ENCODE measurements at places on chromosomes 3 and 15.

- no peak for DNase-seq
Measured at GRCh38 chr3:130569461-130570365, 52.7 kb downstream of the COL6A6 start.

DNA sequence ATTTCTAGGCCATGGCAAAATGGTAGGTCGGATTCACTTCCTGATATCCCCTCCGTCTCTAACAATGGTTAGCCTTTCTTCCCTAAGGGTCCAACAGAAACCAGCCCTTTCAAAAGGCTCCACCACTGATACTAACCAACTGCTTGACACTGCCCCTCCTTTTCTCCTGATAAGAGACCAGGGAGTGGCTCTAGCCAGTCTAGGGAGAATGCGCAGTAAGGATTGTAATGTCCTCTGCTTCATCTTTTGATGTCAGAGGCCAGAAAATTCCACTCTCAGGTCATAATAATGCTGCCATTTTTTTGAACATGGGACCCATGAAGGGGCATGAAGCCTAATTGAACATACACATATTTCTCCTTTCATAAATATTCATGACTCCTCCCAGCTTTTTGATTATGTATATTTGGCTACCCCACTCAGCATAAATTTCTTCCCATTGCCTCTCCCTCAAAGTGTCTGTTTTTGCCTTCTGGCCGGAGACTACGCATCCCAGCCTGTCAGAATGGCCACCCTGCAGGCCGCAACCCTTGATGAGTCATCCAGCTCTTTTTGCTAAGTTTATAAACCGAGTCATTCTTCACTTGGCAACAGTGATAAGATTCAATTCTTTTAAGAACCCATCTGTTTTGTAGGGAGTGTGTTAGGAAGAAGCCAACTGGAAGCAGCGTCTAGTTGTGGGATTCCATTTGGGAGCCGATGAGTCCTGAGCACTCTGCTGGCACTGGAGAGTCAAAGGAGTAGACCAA is 189.0 kb upstream of the MCTP2 start:
- no peak for DNase-seq

GRCh38 chr3:72359743-72360142 is 488.5 kb downstream of the SHQ1 start:
- DNase-seq, result no peak

GRCh38 chr3:15360788-15361493 is 28.6 kb upstream of the SH3BP5 start:
- DNase-seq, result no peak

DNA sequence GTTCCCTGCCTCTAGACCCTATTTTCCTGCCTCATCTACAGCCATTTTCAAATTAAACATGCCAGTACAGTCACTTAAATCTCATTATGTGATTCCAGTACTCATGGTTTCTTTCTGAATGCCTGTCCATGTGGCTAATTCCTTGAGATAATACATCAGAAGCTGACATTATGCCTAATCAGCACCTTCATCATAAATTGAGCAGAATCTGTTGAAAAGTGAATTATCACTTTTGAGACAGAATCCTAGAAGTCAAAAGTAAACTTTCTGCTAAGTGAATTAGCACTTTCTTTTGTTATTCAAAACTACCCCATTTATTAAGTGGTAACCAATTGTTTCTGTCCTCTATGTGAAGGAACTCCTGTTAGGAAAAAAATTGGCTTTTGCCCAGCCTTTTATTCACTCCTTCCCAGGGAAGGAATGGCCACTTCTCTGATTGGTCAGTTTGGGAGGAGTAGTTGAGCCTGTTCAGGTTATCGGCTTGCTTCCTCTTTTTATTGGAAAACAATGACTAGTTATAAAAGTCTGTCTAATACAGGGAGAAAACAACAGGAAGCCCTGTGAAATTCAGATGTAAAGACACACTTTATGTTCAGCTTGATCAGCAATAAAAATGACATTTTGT is 40.5 kb downstream of the OSTN start:
- DNase-seq, result no peak

- no peak for DNase-seq
Measured at GRCh38 chr15:20341901-20342600, 199.5 kb downstream of the GOLGA6L6 start.

GRCh38 chr15:87827131-87827530 is 429.4 kb downstream of the NTRK3 start:
- DNase-seq, result no peak

- DNase-seq, result no peak
Measured at GRCh38 chr15:49810720-49811119, 189.9 kb downstream of the DTWD1 start.

DNA sequence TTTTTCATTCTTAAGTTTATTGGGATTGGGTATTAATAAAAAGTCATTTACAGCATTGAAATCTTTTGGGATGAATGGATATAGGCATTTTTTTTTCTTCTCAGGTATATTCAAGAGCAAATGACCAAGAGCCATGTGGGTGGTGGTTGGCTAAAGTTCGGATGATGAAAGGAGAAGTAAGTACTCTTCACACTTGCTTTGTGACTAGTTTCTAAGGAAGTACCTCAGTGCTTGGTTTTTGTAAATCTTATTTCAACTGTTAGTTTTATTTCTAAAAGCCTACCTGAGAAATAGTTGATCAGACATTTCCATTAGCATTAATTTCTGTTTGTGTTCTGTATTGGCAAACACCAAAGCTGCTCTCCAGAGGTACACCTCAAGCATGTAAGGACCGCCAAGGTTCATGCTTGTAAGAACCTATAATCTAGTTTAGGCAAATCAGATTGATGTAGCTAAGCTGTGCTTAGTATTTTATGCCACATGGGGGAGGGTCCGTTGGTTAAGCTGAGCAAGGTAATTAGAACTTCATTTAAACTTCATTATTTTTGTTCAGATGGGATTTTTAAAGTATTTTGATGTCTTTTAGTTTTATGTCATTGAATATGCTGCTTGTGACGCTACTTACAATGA is 35.4 kb downstream of the FXR1 start:
- DNase-seq, result no peak

DNA sequence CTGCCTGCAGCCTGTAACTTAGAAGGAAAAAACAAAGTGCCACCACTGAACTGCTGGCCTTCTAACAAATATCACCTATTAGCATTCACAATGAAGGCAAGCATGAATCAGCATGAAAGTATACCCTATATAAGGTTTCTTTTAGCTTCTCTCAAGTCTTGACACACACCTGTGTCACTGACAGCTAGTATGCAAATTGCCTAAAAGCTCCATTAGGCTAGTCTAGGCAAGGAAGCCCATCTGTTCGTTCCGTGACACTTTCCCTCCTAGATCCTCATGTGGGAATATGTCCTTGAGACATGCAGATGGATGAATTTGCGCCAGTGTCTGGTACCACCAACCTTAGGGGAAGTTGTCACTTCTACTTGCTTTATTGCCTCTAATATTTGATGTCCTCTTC is 129.3 kb downstream of the RBMS3 start:
- DNase-seq, result no peak

GRCh38 chr3:177229791-177230190 is 32.5 kb upstream of the TBL1XR1 start:
- DNase-seq, result no peak

GRCh38 chr15:39242345-39242744 is 338.5 kb upstream of the THBS1 start:
- DNase-seq, result no peak

DNA sequence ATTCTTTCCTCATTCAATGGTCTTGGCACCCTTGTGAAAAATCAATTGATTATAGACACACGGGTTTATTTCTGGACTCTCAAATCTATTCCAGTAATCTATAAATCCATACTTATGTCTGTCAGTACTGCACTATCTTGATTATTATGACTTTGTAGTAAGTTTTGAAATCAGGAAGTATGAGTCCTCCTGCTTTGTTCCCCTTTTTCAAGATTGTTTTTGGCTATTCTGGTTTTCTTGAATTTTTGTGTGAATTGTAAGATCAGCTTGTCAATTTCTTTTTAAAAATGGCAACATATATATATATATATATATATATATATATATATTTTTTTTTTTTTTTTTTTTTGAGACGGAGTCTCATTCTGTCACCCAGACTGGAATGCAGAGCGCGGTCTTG is 32.3 kb upstream of the CFAP20DC start:
- DNase-seq, result no peak

GRCh38 chr3:186790261-186790981 is 7.0 kb downstream of the EIF4A2 start:
- no peak for DNase-seq

GRCh38 chr3:106728315-106729098 is 648.7 kb upstream of the CCDC54 start:
- no peak for DNase-seq

GRCh38 chr3:133171831-133172230 is 133.6 kb downstream of the TMEM108 start:
- no peak for DNase-seq

GRCh38 chr3:149941946-149942345 is 28.7 kb downstream of the PFN2 start:
- DNase-seq, result no peak

DNA sequence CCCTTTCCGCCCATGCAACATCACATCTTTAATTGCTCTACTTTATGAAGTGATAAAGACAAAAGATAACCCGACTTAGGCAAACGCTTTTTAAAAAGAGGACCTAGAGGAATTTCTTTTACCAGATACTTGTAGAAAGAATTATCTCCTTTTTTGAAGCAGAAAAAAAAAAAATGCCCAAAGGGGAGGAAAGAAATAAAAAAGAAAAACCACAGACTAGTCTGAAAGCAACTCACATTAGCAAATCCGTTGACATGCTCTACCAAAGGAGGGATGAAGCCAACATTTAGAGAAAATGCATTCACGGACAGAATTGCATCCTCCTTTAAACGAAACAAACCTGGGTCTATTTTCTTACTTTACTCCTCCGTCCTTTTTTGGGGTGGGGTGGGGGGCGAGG is 213.6 kb downstream of the MEIS2 start:
- DNase-seq, result no peak

- no peak for DNase-seq
Measured at GRCh38 chr15:85710340-85710842, 84.3 kb downstream of the KLHL25 start.

GRCh38 chr3:124492824-124493223 is 237.4 kb upstream of the UMPS start:
- no peak for DNase-seq

- no peak for DNase-seq
Measured at GRCh38 chr15:99409097-99409473, 156.7 kb upstream of the MEF2A start.

- no peak for DNase-seq
Measured at GRCh38 chr3:16508591-16508995, 4.9 kb downstream of the RFTN1 start.

GRCh38 chr3:142263112-142263511 is 37.7 kb upstream of the GK5 start:
- DNase-seq, result no peak

DNA sequence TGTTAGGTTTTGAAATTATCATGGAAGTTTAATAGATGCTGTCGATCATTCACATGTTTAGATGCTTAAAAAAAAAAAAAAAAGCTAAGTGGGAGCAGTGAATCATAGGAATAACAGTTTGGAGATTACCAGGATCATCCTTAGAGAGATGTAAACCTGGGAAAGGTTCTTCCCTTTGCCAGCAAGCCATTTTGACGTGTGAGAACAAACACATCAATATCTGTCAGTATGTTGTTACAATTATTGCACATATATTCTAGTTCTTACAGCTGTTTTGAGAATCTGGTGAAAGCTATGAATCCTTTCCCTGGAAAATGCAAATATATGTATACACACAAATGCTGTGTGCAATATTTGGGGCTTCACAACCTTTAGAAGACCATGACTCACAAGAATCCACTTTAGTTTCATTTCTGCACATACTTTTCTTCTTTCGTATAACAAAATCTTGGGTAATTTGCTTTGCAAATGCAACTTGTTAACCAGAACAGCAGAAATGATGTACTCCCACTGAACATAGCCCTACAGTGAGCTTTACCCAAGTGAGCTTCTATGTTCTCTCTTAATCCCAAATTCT is 12.0 kb downstream of the NFKBIZ start:
- DNase-seq, result no peak

- DNase-seq, result no peak
Measured at GRCh38 chr3:113685956-113686721, 10.3 kb downstream of the USF3 start.

DNA sequence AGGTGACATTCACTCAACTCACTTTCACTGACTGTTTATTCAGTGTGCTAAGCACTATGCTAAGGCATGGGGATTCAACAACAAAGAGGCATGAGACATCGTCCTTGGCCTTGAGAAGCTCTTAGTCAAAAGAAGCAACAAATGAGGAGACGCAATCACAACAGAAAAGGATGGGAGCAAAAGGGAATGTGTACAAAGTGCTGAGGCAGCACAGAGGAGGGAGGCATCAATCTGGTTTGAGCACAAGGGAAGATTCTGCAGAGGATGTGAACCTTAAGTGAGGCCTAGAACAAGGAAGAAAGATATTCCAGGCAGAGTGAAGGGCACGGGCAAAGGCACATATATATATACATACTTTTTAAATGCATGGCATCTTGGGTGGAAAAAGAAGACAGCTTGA is 151.3 kb downstream of the ERC2 start:
- DNase-seq, result no peak

GRCh38 chr15:74571191-74571590 is 30.2 kb downstream of the ARID3B start:
- no peak for DNase-seq

DNA sequence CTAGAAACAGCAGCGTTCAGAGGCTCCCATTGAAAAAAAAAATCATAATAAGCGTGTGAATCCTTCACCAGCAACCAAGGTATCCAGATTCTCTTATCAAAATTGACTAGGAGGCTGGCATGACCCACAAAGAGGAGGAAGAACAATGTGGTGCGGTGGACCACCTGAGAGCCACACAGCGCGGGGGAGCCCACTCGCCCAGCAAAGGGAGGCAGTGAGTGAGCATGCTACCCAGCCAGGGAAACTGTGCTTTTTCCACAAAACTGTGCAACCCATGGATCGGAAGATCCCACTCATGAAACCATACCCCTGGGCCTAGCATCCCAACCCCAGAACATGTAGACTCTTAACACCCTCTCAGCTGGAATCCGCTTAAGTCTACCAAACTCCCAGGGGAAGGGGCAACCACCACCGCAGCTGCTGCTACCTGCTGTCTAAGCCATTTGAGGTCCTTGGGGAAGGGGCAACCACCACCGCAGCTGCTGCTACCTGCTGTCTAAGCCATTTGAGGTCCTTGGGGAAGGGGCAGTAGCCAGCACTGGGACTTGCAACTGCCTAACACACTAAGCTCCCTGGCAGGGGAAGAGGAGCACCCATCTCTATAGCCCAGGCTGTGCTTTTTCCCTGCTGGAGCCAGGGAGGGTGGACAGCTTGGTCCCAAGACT is 102.8 kb upstream of the CLDN18 start:
- DNase-seq, result no peak

Measured in activated CD4-positive, alpha-beta T cell treated with anti-CD3 and anti-CD28 coated beads for 24 hours (primary cell).